ENCODE measurements at places on chromosomes 6 and 20.

DNA sequence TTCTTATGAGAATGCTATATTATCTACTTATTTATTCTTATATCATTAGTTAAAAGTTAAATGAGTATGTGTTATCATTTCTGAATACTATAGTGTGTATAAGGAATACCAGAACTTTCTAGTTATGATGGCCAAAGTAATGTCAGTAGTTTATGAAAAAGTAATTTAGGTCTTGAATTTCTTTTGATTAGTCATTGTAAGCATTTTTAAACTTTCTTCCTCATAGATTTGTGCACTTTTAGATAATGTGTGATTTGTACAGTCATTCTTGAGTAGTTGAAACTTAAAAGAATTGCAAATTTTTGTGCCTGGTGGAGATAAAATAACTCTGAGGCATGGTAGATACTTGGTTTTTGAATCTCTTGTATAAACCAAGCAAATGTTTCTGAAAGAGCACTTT lies 311.3 kb downstream of the CDKAL1 start:
- DNase-seq = no peak

- no peak for DNase-seq
These were observed 37.9 kb upstream of the BCAS1 start for GRCh38 chr20:54108326-54108642.

- no peak for DNase-seq
These were observed 62.7 kb downstream of the TAF4 start for GRCh38 chr20:62002882-62003480.

DNA sequence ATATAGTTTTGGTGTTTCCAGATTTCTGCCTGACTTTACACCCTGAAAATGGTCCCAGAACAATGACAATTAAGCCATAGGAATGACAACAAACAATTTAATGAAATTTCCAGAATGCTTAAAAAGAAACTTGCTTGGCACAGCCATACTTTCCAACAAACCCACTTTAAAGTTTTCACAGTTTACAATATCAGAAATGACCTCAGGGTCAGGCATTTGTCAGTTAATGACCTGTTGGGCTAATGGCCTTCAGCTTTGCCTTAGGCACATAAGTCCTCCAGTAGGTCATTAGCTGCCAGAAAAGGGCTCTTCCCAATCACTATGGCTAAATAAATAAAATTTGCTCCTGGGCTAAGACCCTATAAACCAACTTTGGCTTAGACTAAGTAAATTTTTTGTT lies 144.6 kb upstream of the BEND3 start:
- no peak for DNase-seq
